ENCODE measurements at places on chromosomes 5 and 9.

DNA sequence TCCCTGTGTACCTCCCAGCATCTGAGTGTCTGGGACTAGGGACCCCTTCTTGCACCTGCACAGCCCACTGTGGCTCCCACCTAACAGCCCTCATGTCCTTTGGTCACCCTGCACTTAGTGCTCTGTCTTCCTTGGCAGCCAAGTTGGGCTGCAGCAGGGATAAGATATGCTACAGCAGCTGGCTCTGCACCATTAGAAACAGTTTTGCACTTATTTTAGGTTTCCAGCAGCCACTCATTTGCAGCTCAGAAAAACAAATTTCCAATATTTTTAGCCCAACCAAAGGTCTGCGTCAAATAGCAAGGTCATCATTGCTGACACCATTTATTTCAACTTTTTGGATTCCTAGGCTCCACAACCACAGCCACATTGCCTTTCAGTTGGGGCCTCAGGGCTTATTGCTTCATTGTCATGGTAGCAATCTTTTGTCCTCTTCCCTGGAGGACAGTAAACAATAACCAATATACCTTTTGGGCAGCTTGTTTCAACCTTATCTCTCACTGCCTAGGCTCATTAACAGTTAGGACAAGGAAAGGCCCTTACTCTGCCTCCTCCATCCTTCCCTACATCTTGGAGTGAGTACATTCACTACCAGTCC is 263.9 kb downstream of the COX7C start:
- DNase-seq = peak; percentile 3

GRCh38 chr9:94991961-94992907 is 265.7 kb downstream of the AOPEP start:
- no peak for DNase-seq

DNA sequence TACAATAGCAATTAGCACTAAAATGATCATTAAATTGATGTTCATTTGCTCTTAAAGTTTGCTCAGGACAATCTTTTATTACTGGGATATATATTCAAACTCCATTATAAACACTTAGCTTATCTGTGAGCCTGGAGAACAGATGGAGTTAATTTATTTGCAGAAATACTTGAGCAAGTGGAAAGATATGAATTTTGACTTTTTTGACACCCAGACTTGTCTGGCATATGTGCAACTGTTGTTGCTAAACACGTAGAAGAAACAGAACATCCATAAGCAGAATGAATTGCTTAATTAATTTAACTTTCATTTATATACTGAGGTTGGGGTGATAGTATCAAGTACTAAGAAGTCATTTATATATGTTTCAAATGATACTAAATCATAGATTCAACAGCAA is 820.7 kb upstream of the TYRP1 start:
- no peak for DNase-seq

GRCh38 chr5:140222416-140222815 is 47.4 kb downstream of the CYSTM1 start:
- DNase-seq = no peak

DNA sequence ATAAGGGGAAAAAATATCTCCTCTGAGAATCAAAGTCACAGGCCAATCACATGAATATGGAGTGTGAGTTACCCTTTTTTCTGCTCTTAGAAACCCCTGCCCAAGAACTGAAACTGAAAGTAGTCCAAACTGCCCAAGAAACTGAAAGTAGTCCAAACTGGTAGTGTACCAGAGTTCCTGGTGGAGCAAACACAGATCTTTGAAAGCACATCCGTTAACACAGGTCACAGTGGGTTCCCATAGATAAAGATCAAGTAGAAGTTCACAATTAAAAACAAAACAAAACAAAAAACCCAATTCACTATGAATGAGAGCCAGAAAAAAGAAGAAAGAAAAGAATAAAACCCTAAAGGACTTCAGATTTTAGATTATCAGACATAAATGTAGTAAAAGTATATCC is 332.4 kb upstream of the EFNA5 start:
- peak; percentile 47 for DNase-seq

DNA sequence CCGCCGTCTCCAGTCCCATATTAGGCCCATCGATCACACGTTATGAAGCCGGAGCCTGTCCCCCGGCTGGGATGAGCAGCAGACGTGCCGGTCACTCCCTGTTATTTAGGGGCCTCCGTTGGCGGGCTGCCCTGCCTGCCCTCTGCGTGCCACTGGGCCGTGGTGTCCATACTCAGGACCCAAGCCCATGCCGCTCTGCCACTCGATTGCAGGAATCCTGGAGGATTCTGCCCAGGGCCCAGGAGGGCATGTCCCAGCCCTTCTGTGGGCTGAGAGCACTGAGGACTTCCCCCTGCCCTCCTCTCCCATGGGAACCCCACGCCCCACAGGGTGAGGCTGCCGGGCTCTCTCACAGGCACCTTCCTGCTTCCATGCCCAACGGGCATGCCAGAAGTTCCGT is 19.6 kb upstream of the LAMC3 start:
- DNase-seq = no peak

DNA sequence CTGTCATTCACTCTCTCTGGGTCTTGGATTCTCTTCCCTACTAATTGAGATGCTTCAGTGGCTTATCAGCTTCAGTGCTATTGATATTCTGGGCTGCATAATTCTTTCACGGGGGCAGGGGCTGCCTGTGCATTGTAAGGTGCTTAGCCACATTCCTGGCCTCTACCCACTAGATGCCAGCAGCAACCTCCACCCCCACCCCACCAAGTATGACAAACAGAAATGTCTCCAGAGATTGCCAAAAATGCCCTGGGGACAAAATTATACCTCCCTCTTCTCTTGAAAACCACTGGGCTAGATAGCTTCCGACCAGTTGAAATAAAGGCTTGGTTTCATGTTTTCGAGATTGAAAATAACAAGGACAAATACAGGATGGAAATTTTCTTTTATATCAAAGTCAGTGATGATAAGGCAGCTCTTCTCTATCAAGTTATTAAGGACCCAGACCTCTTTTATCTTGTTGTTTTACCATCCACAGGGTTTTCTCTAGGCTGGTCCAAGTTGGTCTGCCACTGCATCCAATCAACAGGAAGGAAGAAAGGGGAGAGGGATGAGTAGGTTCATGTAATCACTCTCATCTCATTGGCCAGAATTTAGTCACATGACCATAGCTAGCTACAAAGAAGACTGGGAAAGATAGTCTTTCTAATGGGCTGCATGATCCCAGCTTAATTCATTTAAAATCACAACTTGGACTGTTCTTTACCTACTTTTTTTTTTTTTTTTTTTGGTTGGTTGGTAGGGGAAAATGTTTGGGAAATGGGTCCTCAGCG is 92.1 kb upstream of the RANBP3L start:
- DNase-seq = no peak
